Esophagus squamous epithelium (tissue), 5 donors: ENCODE measurements at places on chromosomes 5 and 9.

- no peak for DNase-seq
Observed at GRCh38 chr9:38406476-38407186, 14.1 kb downstream of the ALDH1B1 start.

GRCh38 chr9:123922431-123922830, 7.5 kb downstream of the DENND1A start:
- no peak for DNase-seq

DNA sequence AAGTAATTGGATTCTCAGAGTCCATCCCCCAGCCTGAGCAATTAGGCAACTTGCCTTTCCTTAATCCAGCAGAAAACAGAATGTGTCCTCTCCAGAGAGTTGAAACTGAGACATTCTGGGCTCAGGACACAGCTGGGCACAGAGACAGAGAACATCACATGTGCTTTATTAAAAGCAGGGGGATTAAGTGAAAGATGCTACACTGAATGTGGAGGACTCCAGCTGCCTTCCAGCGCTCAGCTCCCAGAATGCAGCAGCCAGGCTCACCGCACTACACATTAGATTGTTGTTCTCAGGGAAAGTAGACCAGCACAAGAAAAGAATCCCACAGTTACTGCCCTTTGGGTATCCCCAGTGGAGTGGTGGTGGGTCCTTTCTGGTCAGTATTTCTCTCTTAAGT, 141.6 kb upstream of the IL12B start:
- DNase-seq = no peak

- DNase-seq = no peak
Observed at GRCh38 chr5:139399501-139400121, 4.3 kb downstream of the SPATA24 start.

DNA sequence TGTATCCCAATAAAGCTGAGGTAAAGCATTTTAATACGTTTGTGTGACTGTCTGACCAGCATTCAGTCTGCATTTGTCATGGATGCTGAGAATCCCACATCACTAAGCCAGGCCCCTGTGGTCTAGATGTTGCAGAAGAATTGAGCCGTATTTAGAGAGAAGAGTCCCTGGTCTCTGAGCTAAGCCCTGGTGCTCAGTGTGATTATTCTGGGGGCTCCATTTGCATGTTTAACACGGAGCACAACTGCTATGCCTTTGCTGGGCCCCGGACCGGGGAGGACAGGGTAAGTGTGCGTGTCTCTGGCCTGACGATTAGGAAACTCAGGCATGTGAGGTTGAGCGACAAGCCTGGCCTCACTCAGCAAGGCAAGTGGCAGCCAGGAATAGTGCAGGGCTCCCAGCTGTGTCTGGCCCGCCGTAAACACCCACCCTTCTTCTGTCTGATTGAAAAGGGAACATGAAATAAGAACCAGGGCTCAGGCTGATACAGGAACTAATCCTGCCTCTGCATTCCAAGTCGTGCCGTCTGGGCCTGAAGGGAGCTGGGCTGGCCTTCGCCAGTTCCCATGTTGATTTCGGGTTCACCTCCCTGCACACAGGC, 22.3 kb downstream of the FAM78A start:
- DNase-seq = no peak

- DNase-seq = no peak
Observed at GRCh38 chr9:86413971-86414880, 60.0 kb upstream of the TUT7 start.

- DNase-seq = no peak
Observed at GRCh38 chr5:175879743-175880142, 8.4 kb downstream of the CPLX2 start.

- no peak for DNase-seq
Observed at GRCh38 chr5:131265311-131265803, 1.5 kb downstream of the CDC42SE2 start.

DNA sequence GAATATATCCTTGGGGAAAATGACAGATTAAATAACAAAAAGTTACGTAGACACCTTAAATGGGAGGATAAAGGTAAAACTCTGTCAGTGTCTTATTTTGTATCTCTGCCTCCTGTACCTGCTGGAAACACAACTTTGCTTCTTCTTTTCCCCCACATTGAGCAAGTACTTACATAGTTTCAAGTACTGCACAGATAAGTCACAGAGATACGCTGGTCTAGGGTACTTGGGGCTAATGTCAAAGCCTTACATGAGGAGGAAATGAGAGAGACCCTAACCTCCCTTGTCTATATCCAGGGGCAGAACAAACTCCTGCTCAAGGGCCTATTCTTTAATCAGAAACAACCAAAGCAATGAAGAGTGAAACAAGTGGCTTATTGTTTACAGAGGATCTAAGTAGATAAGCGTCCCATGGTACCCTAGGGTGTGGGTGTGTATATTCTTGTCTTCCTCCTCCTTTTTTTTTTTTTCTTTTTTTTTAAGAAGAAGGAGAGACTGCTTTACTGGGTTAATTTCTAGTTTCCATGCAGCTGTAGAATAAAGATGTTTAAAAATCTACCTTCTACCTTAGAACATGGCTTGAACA, 43.1 kb downstream of the ELL2 start:
- no peak for DNase-seq

GRCh38 chr5:427415-428087, 15.4 kb upstream of the EXOC3 start:
- no peak for DNase-seq
